Heart right ventricle (tissue), 16 donors: ENCODE measurements at places on chromosomes 2 and 18.

DNA sequence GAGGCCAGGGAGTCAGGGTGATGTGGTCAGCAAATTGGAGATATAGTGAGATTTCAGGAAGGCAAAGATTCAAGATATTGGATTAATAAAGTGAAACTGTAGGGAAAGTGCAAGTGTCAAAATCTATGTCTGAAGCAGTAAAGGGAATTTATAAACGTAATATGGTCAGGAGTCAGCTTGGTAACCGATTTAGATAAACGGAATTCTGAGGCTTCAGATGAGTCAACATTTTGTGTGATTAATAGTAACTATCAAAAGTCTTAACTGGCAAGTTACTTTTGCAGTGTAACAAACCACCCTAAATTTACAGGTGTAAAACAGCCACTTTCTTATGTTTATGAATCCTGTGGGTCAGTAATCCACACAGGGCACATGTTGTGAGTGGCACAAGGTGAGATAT, 10.9 kb downstream of the MTX2 start:
- DNase-seq: no peak

GRCh38 chr2:20471148-20471547, 24.3 kb downstream of the RHOB start:
- no peak for DNase-seq

- DNase-seq: no peak
Observed at GRCh38 chr2:20626392-20626697, 24.6 kb downstream of the HS1BP3 start.

DNA sequence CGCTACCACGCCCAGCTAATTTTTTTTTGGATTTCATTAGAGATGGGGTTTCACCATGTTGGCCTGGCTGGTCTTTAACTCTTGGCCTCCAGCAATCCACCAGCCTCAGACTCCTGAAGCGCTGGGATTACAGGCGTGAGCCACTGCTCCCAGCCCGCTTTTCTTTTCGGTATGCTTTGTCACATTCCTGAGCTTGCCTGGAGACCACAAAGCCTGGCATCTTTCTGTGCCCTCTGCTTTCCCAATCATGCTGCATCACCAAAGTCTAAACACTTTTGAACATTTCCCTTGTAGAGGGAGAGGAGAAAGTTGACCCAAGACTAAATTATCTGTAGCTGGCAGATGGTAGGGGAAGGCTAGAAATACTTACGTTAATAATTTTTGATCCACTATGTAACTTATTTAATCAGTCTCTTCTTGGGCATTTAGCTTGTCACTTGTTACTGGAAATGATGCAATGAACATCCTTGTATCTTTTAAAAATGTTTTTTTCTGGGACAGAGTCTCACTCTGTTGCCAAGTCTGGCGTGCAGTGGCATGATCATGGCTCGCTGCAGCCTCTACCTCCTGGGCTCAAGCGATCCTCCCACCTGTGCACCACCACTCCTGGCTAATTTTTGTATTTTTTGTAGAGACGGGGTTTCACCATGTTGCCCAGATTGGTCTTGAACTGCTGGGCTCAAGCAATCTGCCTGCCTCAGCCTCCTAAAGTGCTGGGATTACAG, 2.7 kb upstream of the NPC1 start:
- DNase-seq: no peak
